ENCODE measurements at places on chromosomes 4 and X.

- DNase-seq, result no peak
These were observed 1000.6 kb downstream of the CCSER1 start for GRCh38 chr4:91127831-91128230.

GRCh38 chr4:122622400-122622799, 1.5 kb upstream of the IL21 start:
- DNase-seq, result no peak

- no peak for DNase-seq
These were observed 621.7 kb upstream of the HS3ST1 start for GRCh38 chr4:12050357-12050756.

DNA sequence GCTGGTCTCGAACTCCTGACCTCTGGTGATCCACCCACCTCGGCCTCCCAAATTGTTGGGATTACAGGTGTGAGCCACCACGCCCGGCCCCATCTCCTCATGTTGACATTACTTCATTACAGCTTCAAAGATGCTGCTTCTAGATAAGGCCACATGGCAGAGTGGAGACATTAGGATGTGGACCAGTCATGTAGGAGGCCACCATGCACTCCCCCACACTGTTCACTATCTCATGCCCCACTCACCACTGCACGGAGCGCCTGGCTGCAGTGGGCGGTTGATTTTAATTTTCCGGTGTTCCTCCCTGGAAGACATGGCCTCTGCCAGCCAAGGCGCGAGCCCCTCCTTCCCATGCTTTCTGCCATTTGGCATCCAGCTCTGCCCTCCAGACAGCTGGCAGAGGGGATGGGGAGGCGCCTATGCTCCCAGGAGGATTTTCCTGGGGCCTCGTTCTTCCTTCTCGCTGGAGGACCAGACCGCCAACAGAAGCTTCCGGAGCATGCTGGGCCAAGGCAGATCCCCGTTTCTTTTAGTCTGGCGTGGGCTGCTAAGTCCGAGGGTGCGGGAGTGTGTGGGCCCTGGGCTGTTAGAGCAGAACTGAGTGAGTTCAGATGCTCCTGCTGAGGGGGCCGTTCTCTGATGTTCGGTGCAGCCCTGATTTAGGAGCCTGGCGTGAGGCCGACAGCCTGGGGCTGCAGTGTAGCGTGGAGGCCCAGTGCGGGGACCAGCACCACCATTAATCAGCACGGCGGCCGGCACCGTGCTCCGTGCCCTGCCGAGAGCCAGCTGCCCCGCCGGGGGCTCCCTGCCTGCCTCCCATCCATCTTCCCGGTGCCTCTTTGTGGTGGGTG, 93.1 kb downstream of the SORCS2 start:
- no peak for DNase-seq

DNA sequence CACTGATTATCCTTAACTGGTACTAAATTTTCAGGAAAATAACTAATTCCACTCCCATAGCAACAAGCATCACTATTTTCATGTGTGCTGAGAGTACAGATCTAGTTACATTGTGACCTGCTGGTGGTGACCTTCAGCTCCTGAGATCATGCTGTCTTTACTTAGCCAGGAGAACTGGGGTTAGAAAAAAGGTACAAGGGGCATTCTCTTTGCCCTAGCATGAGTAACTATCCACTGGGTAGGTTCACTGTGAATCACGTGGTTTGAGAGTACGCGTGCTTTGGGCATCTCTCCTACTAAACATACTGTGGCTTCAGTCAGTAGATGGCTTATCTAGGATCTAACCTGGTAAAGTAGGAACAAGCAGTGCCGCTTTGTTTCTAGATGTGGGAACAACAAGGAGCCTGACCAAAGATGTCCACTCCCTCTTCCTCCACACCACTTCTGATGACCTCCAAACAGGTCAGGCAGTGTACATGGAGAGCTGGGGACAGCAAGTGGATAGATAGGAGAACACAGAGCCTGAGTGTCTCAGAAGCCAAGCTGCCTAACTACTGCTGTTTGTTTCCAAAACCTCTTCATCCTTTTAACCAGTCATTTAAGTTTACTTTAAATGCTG, 90.2 kb downstream of the CBR4 start:
- DNase-seq, result no peak

- DNase-seq, result no peak
These were observed 1038.2 kb downstream of the TECRL start for GRCh38 chr4:63371001-63371400.

GRCh38 chrX:40084471-40085101, 13.2 kb downstream of the BCOR start:
- no peak for DNase-seq

DNA sequence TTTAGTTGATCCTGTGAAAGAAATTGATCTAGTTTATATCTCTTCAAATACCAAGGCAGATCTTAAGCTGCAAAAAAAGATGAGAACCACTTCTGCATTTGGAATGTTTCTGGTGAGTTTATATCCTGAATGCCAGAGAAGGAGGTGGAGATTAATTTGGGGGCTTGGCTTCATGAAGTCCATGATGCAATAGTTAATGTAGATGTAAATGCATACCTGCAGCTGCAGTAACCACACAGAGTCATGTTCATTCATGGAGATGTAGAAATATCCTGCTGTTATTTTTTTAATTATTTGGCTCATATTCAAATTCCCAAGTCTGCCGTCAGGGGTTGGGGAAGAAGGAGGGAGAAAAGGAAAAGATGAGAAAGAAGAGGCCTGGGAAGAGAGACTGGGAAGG, at the start of gene SULT1E1:
SULT1E1 (minus strand) TSS at position 94 of the 400 bp plus-strand sequence. CDS start 2,501 bp downstream, outside the sequence.
- no peak for DNase-seq

DNA sequence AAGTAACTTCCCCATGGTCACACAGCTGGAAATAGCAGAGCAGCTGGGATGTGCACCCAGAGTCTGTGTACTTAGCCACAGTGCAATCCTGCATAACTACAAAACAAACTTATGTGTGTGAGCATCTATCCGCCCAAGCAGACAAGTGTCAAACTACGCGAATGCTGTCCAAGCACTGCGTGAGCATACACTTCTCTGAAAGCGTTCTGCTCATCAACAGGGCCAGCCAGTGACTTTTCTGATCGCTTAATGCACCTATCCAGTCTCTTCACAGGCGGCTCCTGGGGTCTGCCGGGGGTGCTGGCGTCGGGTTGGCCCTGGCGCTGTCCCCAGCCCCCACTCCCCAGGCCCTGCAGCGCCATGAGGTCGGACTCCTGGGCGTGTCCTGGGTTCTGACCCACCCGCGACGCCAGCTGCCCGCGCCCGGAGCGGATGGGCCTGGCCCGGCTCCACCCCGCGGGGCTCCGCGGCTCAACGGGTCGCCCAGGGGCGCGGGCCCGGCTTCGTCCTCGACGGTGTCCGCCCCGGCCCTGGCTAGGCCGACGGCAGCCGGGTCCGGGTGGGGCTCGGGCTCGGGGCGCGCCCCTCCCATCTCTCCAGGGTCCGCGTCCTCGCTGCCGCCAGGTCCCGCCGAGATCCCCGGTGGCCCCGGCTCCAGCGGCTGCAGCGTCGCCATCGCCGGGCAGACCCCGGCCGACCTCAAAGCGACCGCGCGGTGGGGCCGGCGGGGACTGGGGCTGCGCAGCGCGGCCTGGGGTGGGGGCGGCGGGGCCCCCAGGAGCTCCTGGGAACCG, 1.3 kb upstream of the ZNF141 start:
- no peak for DNase-seq

GRCh38 chr4:185742766-185743165, 69.2 kb downstream of the SORBS2 start:
- DNase-seq, result no peak

GRCh38 chrX:115639334-115639880, 78.4 kb downstream of the PLS3 start:
- DNase-seq, result no peak

DNA sequence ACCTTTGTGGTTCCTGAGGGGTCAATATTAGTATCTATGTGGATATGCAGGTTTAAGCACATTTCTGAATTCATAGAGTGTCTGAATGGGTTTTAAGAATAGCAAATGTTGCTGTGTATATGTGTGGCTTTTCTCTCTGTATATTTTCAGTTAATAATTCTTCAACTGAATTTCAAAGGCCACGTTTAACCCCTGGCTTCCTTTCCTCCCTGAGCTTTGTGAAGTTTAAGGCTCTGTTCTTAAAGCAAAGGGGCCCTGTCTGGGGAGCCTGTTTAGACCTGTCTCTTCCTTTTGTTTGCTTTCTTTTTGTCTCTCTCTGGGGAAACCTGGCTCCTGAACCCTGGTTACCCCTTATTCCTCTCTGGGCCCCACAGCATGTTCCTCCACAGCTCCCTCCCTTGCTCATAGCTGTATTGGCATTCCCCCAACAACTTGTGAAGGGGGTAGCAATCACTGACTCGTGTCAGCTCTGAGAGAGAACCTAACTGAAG, 139.1 kb downstream of the COL4A6 start:
- DNase-seq, result no peak

GRCh38 chrX:47958761-47959342, 44.9 kb downstream of the ZNF182 start:
- no peak for DNase-seq
